ENCODE measurements at places on chromosomes 3 and 15. TPM values are rescaled to one million over a fixed set of nuclear protein-coding genes. Genes with fewer than 3 reads are reported as not detected.
A peak's percentile ranks its signal among the peaks of the same experiment; 100 is the strongest.

Gene CCDC54
- not detected for total RNA-seq

Gene C3orf20
- total RNA-seq, result 0.16 TPM

Gene PEX11A
- total RNA-seq, result 1.6 TPM

Gene DUOXA1
- total RNA-seq, result not detected

Gene DAZL
- 0.07 TPM for total RNA-seq

Gene FAM107A
- total RNA-seq, result not detected

Gene CP
- not detected for total RNA-seq

Gene IP6K2
- 69.7 TPM for total RNA-seq

Gene ARNT2
- total RNA-seq, result not detected

Gene TRPM1
- 0.06 TPM for total RNA-seq

Gene KBTBD8
- total RNA-seq, result 19.2 TPM

DNA sequence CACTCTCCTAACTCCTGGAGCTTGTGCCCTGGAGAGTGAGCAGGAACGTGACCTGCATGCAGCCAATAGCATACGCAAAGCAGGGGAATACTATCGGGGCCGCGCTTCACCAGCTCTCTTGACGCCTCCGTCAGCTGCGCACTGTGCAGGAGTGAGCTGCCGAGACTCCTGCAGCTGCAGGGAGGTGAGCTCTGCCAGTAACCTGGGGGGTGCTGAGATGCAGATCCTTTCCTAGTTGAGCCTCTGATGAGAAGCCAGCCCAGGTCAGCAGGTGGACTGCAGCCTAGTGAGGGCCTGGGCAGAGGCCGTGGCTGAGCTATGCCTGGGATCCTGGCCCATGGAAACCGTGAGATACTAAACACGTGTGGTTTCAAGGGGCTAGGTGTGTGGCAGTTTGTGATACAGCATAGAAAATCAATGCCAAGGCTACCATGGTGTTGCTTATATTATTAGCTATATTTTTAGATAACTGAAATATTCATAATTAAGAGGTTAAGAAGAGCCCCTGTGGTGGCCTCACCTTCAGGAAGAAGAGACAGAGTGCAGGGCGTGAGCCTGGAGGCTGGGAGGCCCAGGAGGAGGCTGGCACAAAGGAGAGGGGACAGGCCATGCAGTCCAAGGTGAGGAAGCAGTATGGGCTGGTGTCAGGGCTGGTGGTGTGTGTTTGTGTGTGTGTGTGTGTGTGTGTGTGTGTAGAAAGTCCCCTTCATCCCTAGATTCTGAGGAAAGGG lies 5.9 kb upstream of the DNAJB8 start:
- no peak overlapping the region for H3K27ac ChIP-seq
- no peak overlapping the region for H3K4me3 ChIP-seq
- H3K27me3 ChIP-seq, result peaks cover 16% of the 10 kb centered on the region
- H3K36me3 ChIP-seq, result no peaks in the 10 kb centered on the region

DNA sequence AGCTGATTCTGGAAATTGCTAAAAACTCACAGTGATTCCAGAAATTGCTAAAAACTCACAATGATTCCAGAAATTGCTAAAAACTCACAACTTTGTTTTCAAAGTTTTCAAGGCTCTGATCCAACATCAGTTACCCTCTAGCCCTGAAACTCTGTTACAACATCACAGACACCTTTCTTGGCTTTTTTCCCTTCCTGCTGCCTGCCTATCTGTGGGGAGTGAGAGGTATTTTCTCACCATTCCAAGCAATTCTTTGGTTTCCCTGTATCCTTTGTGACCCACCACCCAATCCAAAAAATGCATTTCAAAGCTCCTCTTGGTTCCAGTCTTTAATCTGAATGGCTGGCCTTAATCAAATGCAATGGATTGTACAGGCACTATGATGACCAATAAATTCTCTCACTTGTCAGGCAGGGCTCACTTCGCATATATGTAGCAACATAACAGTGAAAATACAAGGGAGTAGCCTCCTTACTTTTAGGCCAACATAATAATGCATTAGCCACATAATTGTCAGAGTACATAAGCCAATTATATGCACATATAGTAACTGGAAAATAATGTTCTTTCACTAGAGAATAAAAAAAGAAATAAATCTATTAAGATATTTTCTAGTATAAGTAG lies 1139.0 kb downstream of the ROBO2 start:
- no peaks in the 10 kb centered on the region for H3K4me1 ChIP-seq
- DNase-seq, result no peak
- no peak overlapping the region for H3K27ac ChIP-seq
- H3K4me3 ChIP-seq, result no peak overlapping the region

DNA sequence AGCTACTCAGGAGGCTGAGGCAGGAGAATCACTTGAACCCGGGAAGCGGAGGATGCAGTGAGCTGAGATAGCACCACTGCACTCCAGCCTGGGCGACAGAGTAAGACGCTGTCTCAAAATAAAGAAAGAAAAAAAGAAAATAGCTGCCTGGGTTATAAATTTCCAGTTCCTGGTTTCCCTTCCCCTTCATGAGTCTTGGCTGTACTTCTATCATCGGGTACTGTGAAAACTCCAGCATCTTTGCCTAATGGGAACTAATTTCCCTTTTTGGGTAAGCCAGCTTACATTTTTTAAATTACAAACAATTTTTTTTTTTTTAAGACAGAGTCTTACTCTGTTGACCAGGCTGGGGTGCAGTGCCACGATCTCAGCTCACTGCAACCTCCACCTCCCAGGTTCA lies 15.0 kb downstream of the DENND4A start:
- peaks cover 27% of the 10 kb centered on the region for H3K36me3 ChIP-seq
- H3K4me1 ChIP-seq, result peaks cover 38% of the 10 kb centered on the region
- no peak overlapping the region for H3K27ac ChIP-seq

DNA sequence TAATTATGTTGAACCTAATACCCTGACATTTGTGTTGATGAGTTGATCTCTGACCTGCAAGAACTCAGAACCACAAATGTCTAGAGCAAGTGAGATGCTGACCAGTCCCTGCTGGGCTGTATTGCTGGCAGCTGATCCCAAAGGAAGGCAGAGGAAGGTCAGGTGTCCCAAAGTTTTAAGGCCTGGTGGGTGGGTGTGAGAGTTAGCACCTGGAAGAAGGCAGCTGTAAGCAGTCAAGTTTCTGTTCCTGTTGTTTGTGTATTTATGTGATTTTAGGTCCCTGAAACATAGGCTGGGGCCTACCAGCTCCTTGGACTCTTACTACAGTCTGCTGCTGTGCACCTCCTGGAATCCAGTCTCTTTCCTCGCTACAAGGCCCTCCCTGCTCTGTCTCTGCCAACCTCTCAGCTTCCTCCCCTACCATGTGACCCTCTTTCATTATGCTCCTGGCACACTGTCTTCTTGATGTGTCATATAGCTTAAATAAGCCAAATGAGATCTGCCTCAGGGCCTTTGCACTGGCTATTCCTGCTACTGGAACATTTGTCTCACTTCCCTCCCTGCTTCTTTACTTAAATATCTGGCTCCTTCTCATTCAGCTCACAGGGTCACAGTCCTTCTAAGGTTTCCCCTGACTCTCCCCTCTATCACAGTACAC lies 31.0 kb upstream of the ATOSA start:
- H3K4me1 ChIP-seq, result peaks cover 4% of the 10 kb centered on the region
- no peaks in the 10 kb centered on the region for H3K27me3 ChIP-seq
- H3K27ac ChIP-seq, result no peak overlapping the region
- no peaks in the 10 kb centered on the region for H3K36me3 ChIP-seq
- H3K4me3 ChIP-seq, result no peak overlapping the region

DNA sequence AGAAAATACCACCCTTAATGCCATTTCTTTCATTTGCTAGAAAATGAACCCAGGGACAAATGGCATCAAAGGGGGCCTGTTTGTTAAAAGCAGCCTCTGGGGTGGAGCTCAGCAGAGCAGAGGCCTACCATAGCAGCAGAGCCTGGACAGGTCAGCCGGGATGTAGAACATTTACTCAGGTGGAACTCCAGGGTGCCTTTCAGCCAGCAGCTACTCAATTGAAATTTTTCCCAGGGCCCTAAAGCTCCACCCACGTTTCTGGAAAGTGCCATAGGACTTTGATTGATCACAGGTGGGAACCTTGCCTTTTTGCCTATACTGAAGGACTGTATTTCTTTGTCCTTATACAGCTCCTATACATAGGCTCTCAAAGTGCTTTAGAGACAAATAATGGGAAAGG lies 74.5 kb upstream of the C15orf61 start:
- H3K4me3 ChIP-seq, result no peak overlapping the region
- H3K36me3 ChIP-seq, result no peaks in the 10 kb centered on the region
- H3K4me1 ChIP-seq, result no peaks in the 10 kb centered on the region
- no peak overlapping the region for H3K27ac ChIP-seq
- DNase-seq, result no peak

GRCh38 chr15:41899854-41900442 lies 6.1 kb upstream of the SPTBN5 start:
- peaks cover 9% of the 10 kb centered on the region for H3K36me3 ChIP-seq
- no peak overlapping the region for H3K4me3 ChIP-seq
- H3K27me3 ChIP-seq, result no peaks in the 10 kb centered on the region
- H3K4me1 ChIP-seq, result peaks cover 30% of the 10 kb centered on the region

GRCh38 chr15:86916671-86917360 lies 837.1 kb downstream of the AGBL1 start:
- DNase-seq, result no peak
- H3K27me3 ChIP-seq, result peaks cover 2% of the 10 kb centered on the region
- H3K4me3 ChIP-seq, result no peak overlapping the region
- H3K27ac ChIP-seq, result no peak overlapping the region
- no peaks in the 10 kb centered on the region for H3K36me3 ChIP-seq
- H3K4me1 ChIP-seq, result no peaks in the 10 kb centered on the region

GRCh38 chr15:31806106-31806505 lies 224.2 kb upstream of the CHRNA7 start:
- H3K27me3 ChIP-seq, result no peaks in the 10 kb centered on the region
- no peaks in the 10 kb centered on the region for H3K4me1 ChIP-seq
- no peak for DNase-seq
- no peak overlapping the region for H3K27ac ChIP-seq

- no peak for DNase-seq
- H3K36me3 ChIP-seq, result no peaks in the 10 kb centered on the region
- peaks cover 20% of the 10 kb centered on the region for H3K4me1 ChIP-seq
- H3K27me3 ChIP-seq, result peaks cover 6% of the 10 kb centered on the region
Measured at GRCh38 chr15:62119227-62119864, 45.7 kb downstream of the C2CD4B start.

DNA sequence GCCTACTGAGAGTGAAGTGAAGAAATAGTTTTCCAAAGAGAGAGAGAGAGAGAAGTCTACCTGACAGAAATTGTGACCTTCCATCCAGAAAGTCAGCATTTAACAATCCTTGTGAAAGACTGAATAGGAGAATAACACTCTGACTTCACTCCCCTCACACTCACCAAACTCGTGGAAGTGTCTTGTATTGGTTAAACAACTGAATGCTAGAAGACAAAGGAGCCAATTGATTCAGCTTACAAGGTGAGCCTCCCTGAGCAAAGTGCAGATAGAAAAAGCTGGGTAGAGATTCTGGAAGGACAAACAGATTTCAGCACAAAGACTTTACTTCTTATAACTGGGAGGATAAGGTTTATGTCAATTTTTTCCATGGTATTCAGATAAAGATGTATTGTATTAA lies 40.8 kb upstream of the OSTN start:
- no peak for DNase-seq
- no peaks in the 10 kb centered on the region for H3K27me3 ChIP-seq
- no peak overlapping the region for H3K4me3 ChIP-seq
- H3K4me1 ChIP-seq, result no peaks in the 10 kb centered on the region

DNA sequence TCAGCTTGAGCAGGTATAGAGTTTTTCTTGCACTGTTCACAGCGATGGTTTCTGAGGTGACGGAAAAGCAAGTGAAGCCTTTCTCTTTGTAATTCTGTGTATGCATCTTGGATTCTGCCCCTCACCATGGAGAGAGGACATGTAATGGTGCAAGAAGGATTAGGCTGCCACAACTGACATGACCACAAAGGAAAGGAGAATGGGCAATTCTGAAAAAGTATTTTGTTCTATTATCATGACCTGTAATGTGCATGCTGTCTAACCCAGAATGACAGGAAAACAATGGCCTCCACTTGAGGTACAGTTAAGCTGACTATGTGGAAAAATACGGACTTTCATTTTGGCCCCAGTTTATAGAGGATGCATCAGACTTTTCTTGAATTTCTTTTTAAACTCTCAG lies 226.9 kb downstream of the IL5RA start:
- H3K4me3 ChIP-seq, result no peak overlapping the region
- H3K27ac ChIP-seq, result no peak overlapping the region
- DNase-seq, result no peak
- no peaks in the 10 kb centered on the region for H3K36me3 ChIP-seq
- peaks cover 3% of the 10 kb centered on the region for H3K27me3 ChIP-seq

- H3K27ac ChIP-seq, result peak overlapping the region; percentile 79
- peak; percentile 57 for DNase-seq
Measured at GRCh38 chr3:13233487-13234485, 160.6 kb upstream of the IQSEC1 start.

GRCh38 chr3:100001083-100001482 lies 113.2 kb downstream of the FILIP1L start:
- H3K36me3 ChIP-seq, result peaks cover 8% of the 10 kb centered on the region
- H3K4me3 ChIP-seq, result no peak overlapping the region
- no peak for DNase-seq
- H3K27me3 ChIP-seq, result no peaks in the 10 kb centered on the region
- peaks cover 14% of the 10 kb centered on the region for H3K4me1 ChIP-seq

DNA sequence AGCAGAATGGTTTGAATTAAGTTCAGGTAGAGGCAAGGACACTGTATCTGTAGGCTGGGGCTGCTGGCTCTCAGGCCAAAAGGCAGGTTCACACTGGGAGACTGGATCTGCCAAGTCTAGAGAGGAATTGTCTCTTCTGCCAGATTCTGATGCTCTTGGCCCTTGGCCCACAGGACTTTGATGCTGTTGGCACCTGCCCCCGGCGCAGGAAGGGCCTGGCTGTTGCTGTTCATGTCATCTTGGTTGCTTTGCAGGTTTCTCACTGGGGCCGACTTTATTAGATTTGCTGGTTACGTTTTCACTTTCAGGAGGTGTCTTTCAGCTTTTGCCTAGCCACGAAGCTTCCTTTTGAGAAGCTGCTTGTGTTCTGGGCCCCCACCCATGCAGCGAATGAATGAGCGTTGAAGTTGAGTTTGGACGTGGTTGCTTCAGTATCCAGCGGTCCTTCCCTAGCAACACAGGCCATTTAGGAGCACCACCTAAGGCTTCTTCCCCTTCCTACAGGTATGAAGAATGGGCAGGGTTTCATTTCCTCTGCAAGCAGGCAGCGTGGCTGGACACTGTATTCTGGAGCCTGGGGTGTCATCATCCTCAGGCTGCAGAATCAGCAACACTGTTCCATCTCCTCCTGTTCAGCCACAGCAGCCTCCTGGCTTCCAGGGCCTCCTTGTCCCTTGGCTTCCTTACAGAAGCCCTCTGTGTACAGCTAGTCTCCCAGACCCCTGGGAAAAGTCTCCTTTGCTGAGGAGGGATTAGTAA lies 65.6 kb upstream of the PRR23C start:
- H3K4me3 ChIP-seq, result peak overlapping the region; percentile 16
- no peaks in the 10 kb centered on the region for H3K36me3 ChIP-seq
- peak; percentile 36 for DNase-seq
- H3K27ac ChIP-seq, result no peak overlapping the region

DNA sequence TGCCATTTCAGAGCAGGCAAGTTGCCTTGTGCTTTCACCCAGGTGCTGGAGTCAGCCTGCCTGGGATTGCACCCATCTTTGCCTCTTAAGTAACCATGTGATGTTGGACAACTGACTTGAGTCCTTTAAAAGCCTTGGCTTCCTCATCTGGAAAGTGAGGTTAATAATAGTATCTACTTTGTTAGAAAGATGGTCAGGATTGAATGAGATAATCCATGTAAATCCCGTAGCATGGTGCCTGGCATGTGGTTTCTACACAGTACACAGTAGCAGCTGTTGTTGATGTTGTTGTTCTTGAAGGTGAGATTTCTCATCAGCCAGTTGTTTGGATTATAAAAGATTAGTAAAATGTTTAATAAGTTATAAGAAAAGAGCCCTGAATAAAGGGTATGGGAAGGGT lies 48.8 kb downstream of the PSMD6 start:
- peaks cover 34% of the 10 kb centered on the region for H3K36me3 ChIP-seq
- H3K4me1 ChIP-seq, result peaks cover 95% of the 10 kb centered on the region
- no peaks in the 10 kb centered on the region for H3K27me3 ChIP-seq
- no peak overlapping the region for H3K4me3 ChIP-seq

All from activated CD8-positive, alpha-beta memory T cell treated with anti-CD3 and anti-CD28 coated beads, Interleukin-2, amount 10 ng/mL, durations not matched to agents 7 days and 5 days (primary cell).